ENCODE measurements at places on chromosomes 3 and 15.

- no peak for DNase-seq
Observed at GRCh38 chr3:161500068-161500796, 3.6 kb downstream of the OTOL1 start.

GRCh38 chr3:45874677-45875346 is 11.5 kb upstream of the CCR9 start:
- no peak for DNase-seq

GRCh38 chr3:55692295-55692956 is 205.3 kb upstream of the WNT5A start:
- DNase-seq: no peak

DNA sequence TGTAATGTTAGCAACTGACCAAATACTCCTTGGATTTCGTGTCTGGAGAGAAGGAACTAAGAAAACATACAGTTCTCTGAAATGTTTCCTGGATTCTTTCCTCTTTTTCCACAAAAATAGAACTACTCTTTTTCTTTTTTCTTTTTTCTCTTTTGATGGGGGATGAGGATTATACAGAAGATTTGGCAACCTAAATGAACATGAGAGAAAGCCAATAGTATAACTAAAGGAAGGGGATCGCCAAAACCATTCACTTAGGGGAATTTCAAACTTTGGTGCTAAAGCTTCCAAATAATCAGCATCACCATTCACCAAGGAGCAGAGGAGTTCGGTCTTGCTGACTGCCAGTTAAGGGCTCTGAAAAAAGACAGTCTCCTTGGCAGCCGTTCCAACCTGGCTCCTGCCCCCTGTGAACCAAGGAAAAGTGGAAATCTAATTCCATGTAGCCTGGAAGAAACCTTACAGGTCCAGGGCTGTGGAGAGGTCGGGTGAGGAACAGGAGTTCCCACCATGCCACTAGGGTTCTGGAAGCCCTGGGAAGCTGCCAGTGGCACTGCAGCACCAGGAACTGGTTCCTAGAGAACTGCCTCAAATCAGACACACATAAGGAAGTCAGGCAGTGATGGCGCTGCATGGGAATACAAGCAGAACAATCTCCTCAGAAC is 176.9 kb downstream of the TNIK start:
- no peak for DNase-seq

GRCh38 chr3:64441861-64442260 is 216.6 kb upstream of the PRICKLE2 start:
- no peak for DNase-seq
